ENCODE measurements at places on chromosomes 2 and 18. TPM values are rescaled to one million over a fixed set of nuclear protein-coding genes. Genes with fewer than 3 reads are reported as not detected.

SLC11A1 gene
- polyA plus RNA-seq = 2.8 TPM

SPR gene
- polyA plus RNA-seq = 15.7 TPM

DNA sequence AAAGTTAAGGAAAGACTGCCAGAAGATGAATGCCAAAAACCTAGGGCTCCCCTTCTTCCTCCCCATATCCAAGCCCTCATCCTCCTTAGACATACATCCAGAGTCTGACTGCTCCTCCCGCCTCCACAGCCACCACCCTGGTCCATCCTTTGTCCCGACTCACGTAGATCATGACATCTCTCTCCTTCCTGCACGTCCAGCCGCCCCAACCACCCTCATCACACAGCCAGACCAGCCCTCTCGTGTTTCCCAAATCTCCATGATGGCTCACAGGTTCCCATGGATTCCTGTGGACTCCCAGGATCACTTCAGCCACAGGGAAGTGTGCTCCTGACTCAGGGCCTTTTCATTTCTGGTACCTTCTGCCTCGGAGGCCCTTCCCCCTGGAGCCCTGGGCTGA is 47.8 kb upstream of the CAB39 start:
- DNase-seq = no peak

GRCh38 chr2:42048299-42049220 is 739 bp downstream of the PKDCC start:
- no peak for DNase-seq

DNA sequence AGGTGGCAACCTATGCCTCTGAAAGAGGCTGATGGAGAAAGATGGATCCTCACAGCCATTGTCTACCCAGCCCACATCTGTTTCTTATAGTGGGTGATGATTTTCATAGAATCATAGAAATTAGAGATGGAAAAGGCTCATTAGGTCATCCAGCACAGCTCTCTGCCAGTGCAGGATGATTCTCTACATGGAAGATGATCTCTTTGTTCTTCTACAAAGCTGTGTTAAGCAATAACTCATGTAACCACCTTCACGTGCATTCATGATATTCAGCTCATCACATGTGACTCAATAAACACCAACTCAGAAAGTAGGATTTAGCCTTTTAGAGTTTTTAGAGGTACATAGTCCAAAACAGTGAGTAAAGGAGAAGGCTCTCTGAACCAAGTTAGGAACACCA is 539.4 kb upstream of the ID2 start:
- DNase-seq = no peak

SALL3 gene
- 1.9 TPM for polyA plus RNA-seq

EVX2 gene
- polyA plus RNA-seq = 2.3 TPM

CPO gene
- 0.90 TPM for polyA plus RNA-seq

- DNase-seq = no peak
Measured at GRCh38 chr2:144152817-144153271, 367.1 kb downstream of the ZEB2 start.

DNA sequence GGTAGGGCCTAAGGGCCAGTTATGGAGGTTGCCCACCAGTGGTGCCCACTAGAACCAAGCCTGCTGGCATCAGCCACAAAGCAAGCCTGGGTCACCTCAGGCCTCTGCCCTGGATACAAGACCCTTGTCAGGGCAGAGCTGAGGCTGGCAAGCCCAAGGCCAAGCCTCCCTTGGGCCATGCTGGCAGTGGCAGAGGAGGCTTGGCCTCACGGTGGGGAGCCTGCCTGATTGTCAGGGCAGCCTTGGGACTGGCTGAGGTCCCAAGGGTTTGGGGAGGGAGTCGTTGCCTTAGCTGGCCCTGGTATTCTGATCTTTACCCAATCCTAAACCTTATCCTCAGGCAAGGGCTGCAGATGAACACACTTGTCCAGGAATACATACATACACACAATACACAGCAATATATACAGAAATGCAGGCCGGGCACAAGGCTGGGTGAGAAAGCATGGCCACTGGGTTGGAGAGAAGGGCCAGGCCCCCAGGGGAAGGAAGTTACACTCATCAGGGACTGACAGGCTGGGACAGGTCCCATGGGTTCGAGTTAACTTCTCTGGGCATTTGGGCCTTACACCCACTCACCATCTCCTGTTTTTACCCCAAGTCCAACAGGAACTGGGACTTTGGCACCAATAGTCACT is 21.0 kb downstream of the CCT7 start:
- DNase-seq = no peak

LIPG gene
- polyA plus RNA-seq = 35.2 TPM

- no peak for DNase-seq
Measured at GRCh38 chr2:167697194-167697593, 550.2 kb downstream of the STK39 start.

- DNase-seq = no peak
Measured at GRCh38 chr2:212465456-212465855, 73.1 kb downstream of the ERBB4 start.

DNA sequence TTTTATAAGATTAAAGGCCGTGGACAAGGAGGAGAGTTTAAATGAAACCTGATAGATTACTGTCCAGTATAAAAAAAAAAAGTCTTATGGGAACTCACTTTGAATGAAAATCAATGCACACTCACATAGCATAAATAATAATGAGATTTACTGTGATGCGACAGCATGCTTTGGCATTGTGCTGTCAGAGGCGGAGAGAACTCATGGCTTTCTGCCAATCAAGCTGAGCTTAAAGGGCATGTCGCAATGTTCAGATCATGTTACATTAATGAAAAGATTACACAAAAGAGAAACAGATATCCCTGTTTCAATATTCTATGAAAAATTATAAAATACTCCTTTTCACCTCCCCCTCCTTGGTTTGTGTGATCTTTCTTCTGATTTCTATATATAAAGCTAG is 310.8 kb downstream of the ERBB4 start:
- peak; percentile 34 for DNase-seq

- DNase-seq = no peak
Measured at GRCh38 chr18:54453996-54454395, 96.3 kb downstream of the C18orf54 start.

CAPN14 gene
- 0.36 TPM for polyA plus RNA-seq

GRCh38 chr2:34447097-34447496 is 848.0 kb upstream of the FAM98A start:
- DNase-seq = no peak

GRCh38 chr2:30686669-30687068 is 120.6 kb downstream of the CAPN13 start:
- no peak for DNase-seq

MOCOS gene
- 2.9 TPM for polyA plus RNA-seq

- DNase-seq = no peak
Measured at GRCh38 chr2:110812726-110813645, 80.6 kb downstream of the ACOXL start.

ARHGEF33 gene
- polyA plus RNA-seq = 16.7 TPM

DNA sequence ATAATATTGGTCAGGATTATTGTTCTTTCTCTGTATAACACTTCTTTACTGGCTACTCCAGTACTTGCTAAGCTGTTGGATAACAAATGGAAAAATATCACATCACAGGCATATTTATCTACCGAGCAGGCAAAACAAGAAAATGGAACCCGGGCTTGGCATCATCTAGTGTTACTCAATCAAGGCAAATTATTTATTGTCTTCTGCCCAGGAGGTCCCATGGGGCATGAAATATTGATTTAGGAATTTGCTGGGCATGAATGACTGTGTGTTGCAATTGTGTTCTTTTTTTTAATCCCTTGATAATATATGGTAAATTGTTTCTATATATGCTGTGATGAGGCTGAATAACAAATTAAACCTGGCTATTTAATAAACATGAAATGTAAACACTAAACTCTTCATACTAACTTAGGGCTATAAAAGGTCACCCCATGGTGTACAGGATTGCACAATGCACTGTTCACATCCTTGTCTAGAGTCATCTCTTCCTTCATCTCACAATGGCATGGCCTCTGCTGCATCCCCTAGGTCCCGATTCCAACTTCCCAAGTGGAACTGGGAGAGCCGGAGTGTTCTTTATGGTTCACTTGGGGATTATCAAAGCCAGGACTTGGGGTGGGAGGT is 2.2 kb upstream of the PARD3B start:
- DNase-seq = no peak

DNA sequence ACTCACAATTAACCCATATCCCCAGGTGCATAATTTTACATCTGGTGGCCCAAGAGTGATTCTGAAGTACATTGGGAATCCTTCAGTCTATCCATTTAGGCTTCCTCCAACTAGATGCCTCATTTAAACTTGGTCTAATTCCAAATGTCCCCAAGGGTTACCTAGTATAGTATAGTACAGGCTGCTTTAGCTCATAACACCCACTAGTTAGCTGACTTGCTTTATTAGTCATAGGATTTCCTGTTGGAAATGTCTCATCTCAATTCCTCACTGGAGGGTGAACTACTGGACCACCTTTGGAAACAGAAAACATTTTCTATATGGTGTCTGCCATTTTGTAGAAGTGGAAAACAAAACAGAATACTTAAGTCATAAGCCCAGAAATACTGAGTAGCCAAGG is 202.5 kb upstream of the SESTD1 start:
- no peak for DNase-seq

GRCh38 chr2:224023188-224023587 is 15.9 kb downstream of the SERPINE2 start:
- DNase-seq = no peak

GRCh38 chr2:67057123-67057522 is 340.0 kb upstream of the ETAA1 start:
- DNase-seq = no peak

XDH gene
- polyA plus RNA-seq = 0.21 TPM

ARL6IP6 gene
- polyA plus RNA-seq = 27.8 TPM

DNA sequence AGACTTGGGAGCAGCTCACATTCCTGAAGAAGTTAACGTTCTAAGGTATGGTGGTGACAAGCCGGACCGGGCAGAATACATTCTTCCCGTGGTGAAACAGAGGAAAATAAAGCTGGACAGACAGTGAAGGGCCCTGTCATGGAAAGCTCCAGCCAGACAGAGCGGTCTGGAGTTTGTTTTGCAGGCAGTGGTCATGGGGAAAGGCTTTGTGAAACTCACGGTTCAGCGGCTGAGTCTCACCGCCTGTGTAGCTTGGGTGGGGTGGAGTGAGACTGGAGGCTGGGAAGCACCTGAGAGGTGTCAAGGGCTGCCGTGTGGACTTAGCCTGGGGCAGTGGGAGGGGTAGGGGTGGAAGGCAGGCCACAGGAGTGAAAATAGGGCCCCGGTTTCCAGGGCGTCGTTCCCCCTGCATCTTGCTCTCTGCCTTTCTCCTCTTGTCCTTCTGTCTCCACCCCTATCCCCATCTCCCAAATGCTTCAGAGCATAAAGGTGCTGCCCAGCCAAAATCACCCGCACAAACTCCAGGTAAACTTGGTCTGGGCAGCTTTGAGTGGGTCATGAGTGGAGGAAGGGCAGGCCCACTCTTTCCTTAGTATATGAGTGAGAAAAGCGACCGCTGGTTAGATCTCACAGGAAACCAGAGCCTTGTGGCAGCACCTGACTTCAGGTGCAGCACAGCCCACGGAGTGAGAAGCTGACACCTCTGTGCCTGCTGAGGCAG is 11.4 kb upstream of the SLC20A1 start:
- no peak for DNase-seq

CDK5R2 gene
- polyA plus RNA-seq = 0.83 TPM

DNA sequence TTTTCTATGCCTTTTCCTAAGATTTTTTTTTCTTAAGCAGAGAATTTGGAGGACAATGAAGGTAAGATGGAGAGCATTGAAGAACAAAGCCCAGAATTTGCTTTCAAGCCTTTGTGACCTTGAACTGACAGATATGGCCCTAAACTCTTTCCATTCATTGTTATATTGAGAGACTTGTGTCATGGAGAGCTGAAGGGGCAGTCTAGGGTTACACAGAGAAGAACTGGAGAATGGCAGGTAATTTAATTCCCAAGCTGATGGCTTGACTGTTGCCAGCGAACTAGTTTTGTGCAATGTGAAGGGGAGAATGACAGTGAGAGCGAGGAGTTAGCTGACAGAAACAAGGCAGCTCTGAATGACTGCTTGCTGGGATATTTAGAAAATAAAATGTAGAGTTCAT is 1344.2 kb downstream of the LRP1B start:
- DNase-seq = no peak

DNA sequence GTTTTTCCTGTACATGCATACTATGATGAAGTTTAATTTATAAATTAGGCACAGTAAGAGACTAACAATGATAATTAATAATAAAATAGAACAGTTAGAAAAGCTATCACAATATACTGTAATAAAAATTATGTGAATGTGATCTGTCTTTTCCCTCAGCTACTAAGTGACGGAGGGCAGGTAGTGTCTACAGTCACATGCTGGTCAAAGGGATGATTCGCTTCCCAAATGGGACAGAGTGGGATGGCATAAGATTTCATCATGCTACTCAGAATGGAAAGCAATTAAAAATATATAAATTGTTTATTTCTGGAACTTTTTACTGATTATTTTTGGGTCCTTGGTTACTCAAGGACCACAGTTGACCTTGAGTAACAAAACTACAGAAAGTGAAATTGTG is 71.5 kb downstream of the DAW1 start:
- no peak for DNase-seq

CRYGD gene
- polyA plus RNA-seq = 2.5 TPM

DNA sequence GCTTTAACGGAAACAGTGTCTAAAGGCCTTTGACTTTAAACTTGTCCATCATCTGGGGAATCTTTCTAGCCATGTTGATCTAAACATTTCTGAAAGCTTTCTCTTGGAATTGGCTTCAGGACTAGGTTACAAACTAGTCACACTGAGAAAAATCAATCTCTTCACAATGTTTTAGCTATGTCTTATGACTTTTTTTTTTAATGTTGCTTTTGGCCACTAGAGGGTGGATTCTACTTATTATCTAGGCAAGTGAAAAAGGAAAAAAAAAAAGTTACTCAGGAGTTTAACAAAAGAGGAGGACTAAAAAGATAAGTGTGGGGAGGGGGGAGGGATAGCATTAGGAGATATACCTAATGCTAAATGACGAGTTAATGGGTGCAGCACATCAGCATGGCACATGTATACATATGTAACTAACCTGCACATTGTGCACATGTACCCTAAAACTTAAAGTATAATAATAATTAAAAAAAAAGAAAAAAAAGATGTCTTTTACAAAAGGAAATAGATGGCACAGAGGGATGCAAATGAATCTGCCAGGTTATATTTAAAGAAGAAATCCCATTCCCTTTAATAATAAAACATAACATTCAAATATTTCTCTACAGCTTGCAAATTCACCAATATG is 160.4 kb upstream of the PID1 start:
- DNase-seq = no peak

DNA sequence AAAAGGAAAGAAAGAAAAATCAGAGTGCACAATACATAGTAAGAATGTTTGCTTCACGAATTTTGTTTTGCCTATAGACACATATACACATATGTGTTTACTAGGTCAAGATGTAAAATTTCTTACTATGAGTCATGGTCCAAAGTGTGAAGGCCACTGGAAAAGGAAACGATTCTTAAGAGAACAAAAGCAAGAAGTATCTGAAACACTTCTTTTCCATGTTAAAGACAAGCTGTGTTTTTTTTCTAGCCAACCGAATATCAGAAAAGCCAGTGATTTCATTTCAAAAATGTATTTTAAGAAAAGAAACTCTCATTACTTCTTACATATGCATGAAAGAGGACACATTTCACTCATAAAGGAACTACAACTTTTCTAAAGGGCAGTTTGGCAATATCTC is 24.9 kb downstream of the PECR start:
- DNase-seq = no peak

GCG gene
- polyA plus RNA-seq = not detected

CCDC85A gene
- 0.61 TPM for polyA plus RNA-seq

Measured in testis (tissue), 5 donors.